ENCODE measurements at places on chromosomes 7 and 10. TPM values are rescaled to one million over a fixed set of nuclear protein-coding genes. Genes with fewer than 3 reads are reported as not detected.

DNA sequence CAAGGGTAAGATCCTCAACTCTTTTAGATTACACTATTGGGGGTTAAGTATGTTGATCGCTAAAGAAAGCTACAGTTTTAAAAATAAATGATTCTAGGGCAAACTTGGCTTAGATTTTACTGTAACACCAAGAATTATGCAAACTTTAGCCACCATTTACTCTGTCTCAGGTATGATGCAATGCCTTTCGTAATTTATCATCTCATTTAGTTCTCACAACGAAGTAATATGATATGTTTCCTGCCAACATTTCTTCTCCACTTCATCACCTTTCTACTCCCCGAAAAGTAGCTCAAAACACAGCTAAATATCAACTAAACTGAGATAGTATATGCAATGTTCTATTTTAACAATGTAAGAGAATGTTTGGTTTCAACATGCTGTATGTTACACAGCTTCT lies 21.1 kb downstream of the FAM133B start:
- DNase-seq = no peak

- no peak for DNase-seq
Observed at GRCh38 chr7:148665221-148665620, 33.5 kb upstream of the CUL1 start.

DNA sequence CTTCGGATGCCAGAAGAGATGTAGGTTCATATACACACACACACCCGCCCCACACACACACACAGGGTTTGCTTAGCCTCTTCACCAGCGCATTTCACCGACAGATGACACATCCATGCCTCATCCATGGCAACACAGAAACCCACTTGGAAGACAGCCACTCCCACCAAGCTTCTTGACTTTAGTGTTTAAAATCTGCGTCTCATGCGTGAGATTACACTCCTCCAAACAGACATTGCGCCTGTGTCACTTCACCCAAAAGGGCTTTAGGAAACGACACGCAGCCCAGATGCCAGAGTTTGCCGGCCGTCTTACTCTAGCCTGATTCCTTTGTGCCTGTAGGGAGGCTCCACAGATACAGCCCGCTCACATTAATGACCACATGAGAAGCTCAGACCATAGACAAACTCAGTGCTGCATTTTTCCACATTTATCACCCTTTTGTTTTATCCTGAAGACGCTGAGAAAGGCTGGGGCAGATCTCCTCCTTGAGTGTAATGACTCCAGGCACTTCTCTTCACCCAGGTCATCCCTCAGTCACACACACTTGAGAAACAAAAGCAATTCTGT lies 73.8 kb downstream of the DIP2C start:
- no peak for DNase-seq

DNA sequence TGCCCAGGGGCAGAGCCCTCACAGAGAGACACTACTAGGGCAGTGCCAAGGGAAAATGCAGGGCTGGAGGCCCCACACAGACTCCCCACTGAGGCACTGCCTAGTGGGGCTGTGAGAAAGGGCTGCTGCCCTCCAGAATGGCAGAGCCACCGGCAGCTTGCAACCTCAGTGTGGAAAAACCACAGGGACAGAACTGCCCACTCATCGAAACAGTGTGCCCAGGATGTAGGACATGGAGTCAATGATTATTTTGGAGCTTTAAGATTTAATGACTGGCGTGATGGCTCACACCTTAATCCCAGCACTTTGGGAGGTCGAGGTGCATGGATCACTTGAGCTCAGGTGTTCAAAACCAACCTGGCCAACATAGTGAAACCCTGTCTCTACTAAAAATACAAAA lies 27.5 kb upstream of the MSS51 start:
- DNase-seq = no peak

GRCh38 chr10:119339109-119339508 lies 131.7 kb downstream of the GRK5 start:
- no peak for DNase-seq

GRCh38 chr10:17792991-17793390 lies 16.2 kb upstream of the MRC1 start:
- DNase-seq = no peak

GRCh38 chr7:151895008-151895630 lies 18.2 kb upstream of the PRKAG2 start:
- no peak for DNase-seq

DNA sequence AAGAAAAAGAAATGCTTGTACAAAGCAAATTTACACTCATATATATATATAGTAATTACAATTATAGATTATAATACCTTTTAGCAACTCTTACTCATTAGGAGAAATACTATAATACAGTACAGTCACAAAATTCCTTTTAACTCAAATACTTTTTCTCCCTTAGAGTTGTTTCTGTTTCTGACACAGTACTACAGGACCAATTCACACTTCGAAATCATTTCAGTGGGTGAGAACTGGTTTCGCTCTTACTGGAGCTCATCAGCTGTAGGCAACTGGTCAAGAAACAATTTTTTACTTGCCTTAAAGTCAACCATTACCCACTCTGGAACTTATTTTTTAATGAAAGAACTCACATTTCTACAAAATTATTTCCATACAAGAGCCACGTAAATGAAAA lies 6.0 kb downstream of the CCDC186 start:
- DNase-seq = no peak

DNA sequence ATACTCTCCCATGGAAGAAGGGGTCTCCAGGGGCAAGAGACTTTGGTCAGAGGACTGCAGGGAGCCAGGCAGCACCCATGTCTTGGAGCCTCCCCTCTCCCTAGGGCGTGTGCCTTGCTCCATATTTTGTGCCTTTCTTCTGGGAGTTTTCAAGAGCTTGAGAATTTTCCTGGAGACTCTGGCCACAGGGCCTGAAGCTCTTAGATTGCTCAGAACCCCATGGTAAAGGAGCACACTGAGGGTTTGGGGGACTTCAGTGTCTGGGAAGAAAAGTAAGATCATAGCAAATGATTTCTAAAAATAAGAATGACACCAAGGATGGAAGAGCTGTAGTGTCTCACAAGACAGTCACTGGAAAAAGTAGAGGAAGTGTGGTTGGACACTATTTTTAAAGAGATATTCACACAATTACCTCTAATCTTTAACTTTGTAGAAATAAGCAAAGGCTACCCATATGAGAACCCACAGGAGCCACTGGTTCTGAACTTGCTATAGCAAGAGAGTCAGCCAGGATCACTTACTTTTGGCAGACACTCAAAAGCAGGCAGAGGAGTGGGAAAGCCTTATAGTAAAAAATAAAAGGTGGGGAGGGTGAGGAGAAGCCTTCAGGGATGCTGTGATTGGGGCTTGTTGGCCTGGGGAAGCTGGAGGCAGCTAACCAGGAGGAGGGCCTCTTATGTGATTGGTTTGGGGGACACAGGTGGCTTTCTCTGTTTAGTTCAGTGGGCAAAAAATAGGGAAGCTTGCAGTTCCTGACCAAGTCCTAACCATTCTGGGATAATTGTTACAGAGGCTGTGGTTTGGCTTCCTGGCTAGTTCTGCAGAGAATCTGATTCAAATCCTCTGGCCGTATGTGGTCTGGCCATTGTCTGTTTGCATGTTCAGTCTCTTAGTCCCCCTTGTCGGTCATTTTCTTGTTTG lies 5.1 kb upstream of the CSGALNACT2 start:
- DNase-seq = no peak

DNA sequence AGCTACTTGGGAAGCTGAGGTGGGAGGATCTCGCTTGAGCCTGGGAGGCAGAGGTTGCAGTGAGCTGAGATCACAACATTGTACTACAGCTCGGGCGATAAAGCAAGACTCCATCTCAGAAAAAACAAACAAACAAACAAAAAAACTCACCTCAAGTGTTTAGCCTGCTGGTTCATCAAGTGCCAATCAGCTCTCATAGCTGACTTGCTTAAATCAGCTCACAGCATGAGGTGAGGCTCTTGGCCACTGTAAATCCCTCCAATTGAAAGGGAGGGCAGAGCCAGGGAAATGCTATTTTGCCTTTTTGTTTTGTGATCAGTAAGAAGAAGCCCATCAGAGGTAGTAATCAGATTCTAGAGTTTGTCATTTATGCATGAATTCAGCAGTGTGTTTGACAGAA lies 112.3 kb downstream of the RAB11FIP2 start:
- no peak for DNase-seq

Gene PLXDC2
- 34.3 TPM for polyA plus RNA-seq

Gene CLDN3
- 71.3 TPM for polyA plus RNA-seq

Gene ZNF32
- polyA plus RNA-seq = 63.4 TPM

Gene KCP
- polyA plus RNA-seq = 12.1 TPM

Gene C10orf105
- polyA plus RNA-seq = 0.16 TPM

Gene SERPINE1
- 0.92 TPM for polyA plus RNA-seq

Gene LOXL4
- polyA plus RNA-seq = 4.6 TPM

Gene AGBL3
- 13.9 TPM for polyA plus RNA-seq

Gene ZPBP
- 0.43 TPM for polyA plus RNA-seq

Gene EBF3
- 0.89 TPM for polyA plus RNA-seq
